ENCODE measurements at places on chromosomes 1 and 21.

DNA sequence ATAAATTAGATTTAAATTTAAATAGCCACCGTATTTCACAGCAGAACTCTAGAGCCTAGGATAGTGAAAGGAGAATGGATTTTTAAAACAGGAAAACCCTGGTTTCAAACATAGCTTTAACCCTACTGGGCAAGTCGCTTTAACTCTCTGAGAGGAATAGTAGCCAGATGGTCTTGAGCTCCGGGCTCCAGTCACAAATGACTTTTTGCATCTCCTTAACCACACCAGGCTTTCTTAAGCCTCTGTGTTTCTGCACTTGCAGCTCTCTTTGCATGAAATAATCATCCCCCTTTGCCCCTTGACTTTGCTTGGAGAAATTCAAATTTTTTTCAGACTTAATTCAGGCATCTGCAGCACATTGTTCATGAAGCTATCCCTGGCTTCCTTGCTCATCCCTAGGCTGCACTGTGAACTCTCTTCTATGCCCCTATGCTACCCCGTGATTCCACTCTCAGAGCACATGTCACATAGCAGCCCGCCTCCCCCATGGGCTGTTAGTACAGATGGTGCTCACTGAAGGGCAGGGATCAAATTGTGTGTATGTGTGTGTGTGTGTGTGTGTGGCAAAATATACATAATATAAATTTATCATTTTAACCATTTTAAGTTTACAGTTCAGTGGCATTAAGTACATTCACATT lies 68.8 kb upstream of the DAB1 start:
- DNase-seq, result no peak

- peak; percentile 22 for DNase-seq
Observed at GRCh38 chr1:42680921-42681683, 1.1 kb upstream of the YBX1 start.

DNA sequence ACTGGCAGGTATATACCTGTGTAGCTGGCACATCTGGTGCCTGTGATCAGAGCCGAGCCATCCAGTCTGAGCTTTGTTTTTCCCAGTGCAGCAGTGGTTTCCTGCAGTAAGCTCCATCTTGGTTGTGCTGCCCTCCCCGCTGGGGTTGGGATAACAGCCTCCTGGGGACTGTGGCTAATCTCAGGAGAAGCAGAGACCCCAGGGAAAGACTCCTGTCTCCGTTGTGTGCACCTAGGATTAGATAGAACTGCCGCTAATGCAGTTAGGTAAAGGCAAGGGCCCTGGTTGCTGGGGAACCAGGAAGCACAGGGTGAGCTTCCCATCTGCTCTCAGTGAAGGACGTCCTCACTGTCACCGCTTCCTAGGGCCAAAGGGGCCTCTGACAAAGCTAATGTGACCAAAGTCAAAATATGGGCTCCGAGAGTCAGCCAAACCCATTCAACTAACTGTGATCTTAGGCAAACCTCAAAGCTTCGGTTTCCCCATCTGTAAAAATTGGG lies 20.0 kb downstream of the ROR1 start:
- no peak for DNase-seq

DNA sequence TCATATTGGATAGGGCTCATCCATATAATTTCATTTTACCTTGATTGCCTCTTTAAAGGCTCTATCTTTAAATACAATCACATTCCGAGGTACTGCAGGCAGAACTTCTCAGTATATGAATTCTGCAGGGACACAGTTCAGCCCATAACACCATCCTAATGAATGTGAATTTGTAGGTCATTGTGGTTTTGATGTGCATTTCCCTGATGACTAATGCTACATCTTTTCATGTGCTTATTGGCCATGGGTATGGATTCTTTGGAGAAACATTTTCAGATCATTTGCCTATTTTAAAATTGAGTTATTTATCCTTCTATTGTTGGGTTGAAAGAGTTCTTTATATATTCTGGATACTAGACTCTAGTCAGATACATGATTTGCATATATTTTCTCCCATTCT lies 9.6 kb upstream of the RPS6KC1 start:
- no peak for DNase-seq

GRCh38 chr1:75797606-75798216 lies 1.0 kb downstream of the MSH4 start:
- DNase-seq, result no peak

- DNase-seq, result no peak
Observed at GRCh38 chr1:68085752-68086151, 35.3 kb upstream of the DIRAS3 start.

GRCh38 chr1:40764981-40765380 lies 18.6 kb upstream of the KCNQ4 start:
- no peak for DNase-seq

- peak; percentile 60 for DNase-seq
Observed at GRCh38 chr1:21217812-21218596, 41.3 kb upstream of the EIF4G3 start.

DNA sequence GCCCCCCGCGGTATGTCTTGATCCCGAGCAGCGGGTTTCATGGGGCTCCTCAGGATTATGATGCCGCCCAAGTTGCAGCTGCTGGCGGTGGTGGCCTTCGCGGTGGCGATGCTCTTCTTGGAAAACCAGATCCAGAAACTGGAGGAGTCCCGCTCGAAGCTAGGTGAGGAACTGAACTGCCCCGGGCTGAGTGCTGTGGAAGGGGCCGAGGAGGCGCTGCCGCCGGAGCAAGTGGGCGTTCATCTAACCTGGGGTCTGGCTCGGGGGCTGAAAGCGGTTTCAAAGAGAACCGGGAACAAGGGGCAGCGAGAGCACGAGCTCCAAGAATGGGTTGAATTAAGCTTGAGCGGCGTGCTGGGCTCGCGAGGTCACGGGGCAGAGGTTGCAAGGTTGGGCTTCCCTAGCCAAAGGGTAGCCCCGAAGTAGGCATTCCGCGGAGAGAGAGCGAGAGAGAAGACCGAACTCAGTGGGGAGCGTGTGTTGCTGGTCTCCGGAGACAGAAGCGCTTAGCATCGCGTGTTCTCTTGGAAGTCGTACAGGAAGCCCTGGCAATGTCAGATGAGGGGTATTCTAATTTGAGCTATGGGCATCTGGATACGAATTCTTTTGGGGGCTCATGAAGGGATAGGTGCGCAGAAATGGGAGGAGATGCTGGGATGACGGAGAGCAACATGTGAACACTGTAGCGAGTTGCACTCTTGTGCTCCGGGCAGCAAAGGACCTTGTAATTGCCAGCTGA lies 732 bp downstream of the HS2ST1 start:
- peak; percentile 58 for DNase-seq

- no peak for DNase-seq
Observed at GRCh38 chr1:160618327-160618726, 28.5 kb downstream of the SLAMF1 start.

DNA sequence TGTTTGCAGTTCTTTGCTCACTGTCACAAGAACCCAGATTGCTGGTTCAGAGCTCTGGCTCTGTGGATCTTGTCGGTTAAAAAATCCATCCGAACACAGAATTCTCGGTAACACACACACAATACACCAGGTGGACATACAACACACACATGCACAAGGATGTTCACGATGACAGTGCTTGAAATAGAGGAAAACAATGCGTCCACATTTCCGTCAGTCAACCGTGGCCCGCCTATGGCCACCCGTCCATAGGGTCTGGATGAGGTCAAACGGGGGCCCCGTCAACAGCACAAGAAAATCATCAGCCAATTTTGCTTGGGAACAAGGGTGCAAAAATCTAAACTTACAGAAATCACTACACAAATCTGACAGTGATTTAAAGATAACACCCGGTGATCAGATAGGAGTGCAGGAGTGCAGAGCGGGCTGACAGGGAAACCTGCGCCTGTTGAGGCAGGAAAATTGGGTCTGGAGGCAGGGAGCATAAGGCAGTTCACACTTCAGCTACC lies 50.4 kb upstream of the SLC19A1 start:
- DNase-seq, result no peak

DNA sequence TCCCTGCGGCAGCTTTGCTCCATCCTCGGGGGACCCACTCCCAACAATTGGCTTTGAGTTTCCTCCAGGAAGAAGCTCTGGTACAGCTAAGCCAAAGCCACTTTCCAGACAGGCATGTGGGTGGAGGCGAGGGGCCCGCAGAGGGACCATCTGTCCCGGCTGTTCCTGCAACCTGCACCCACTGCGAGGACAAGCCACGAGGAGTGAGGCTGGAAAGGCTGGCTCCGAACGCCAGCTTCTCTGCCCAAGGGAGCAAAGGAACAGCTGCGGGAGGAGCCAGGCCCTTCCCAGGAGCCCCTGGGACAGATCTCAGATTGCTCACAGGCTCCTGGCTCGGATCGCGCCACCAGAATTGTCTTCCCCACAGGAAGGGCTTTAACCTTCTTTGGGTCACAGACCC lies 28.3 kb upstream of the PEF1 start:
- DNase-seq, result no peak

DNA sequence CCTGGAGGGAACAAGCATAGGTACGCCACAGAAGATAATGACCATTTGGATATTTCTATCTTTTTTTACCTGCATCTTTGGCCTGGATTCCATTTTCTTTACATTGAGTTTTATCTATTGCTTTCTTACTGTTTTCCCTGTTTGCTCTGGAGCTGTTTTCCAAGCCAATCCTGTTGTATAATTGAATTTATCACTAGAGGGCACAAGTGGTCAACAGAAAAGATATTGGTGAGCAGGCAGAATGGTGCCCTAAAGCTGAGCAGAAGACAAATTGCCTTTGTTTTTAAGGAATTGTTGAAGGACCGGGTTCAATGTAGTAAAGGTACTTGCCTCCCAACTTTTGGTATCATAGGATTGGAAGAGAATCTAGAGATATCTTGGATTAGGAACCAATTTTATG lies 152.8 kb downstream of the PPP1R12B start:
- DNase-seq, result no peak

DNA sequence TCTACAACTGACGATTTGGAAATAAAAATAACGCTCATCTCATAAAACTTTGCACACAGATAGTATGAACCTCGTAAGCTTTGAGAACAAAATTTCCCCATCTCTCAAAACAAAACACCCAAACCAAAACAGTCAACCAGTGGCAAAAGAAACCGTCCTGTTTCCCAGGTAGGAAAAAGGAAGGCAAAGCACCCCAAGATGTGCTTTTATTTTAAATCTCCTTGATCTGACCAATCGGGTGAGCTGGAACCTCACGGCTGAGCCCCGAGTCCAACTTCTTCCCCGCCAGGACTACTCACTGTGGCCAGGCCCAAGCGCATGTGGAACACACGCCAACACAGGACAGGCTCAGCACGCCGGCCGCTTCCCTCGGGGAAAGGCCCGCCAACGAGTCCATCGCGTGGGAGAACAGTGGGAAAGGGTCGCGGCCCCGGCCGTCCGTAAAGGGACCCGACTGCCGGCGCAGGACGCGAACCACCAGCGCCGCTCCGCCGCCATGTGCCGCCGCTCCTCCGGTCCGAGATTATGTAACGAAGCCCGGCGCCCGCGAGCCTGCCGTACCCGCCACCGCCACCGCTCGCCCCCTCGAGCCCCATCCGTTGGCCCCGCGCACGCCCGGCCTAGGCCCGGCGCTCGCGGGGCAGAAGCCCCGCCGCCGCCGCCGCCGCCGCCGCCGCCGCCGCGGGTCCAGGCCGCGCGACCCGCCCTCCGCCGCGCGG lies 759 bp downstream of the AHCTF1 start:
- peak; percentile 65 for DNase-seq

DNA sequence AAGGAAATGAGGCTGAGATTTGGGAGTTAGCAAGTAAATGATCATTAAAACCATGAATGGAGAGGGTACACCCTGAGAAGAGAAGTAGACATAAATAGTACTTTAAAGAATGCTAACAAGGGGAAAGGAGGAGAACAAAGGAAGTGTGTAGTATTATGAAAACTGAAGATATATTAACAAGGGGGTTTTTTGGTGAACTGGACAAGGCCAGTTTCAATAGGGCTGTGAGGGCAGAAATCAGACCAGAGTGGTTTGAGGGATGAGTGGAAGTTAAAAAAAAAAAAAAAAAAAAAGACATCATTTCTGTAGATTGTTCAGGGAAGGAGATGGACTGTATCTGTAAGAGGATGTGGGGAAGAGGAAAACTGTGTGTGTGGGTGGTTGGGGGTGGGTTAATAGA lies 137.1 kb downstream of the PLA2G4A start:
- no peak for DNase-seq

DNA sequence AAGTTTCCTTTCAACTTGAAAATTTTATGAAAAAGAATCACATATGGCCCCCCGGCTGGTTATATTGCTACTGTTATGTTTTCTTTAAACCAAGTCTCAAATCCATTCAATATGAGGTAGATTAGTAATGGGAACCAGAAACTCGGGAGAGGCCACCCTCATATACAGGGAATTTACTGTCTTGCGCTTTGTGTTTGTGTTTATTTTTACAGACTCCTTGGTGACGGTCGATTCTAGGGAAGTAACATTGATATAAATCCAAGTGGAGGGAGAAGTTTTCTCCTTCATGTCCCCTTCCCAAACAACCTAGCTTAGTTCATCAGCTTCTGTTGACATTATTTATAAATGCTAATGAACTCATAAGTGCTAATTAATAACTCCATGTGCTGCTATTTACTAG lies 163.5 kb upstream of the LMO4 start:
- no peak for DNase-seq

GRCh38 chr1:180311011-180311730 lies 81.1 kb downstream of the LHX4 start:
- no peak for DNase-seq

DNA sequence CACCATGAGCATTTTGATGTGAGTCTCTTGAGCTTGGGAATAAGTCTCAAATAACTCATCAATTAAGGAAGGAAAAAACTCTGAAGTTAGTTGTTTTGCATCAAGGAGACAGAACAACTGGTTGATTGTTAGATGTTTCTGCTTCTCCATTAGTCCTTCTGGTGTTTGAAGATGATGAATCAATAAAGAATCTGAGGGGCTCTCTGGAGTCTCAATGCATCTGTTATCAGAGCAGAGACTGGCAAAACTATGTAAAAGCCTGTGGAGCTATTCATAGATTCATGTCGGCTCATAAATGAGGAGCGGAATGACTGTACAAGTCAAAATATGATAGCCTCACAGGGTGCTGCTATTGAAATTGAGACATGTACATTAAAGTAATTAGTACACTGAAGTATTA lies 73.3 kb upstream of the ZC3H11B start:
- no peak for DNase-seq

- no peak for DNase-seq
Observed at GRCh38 chr1:235806123-235806522, 60.6 kb downstream of the LYST start.

GRCh38 chr21:26912466-26912865 lies 54.4 kb downstream of the ADAMTS5 start:
- no peak for DNase-seq

DNA sequence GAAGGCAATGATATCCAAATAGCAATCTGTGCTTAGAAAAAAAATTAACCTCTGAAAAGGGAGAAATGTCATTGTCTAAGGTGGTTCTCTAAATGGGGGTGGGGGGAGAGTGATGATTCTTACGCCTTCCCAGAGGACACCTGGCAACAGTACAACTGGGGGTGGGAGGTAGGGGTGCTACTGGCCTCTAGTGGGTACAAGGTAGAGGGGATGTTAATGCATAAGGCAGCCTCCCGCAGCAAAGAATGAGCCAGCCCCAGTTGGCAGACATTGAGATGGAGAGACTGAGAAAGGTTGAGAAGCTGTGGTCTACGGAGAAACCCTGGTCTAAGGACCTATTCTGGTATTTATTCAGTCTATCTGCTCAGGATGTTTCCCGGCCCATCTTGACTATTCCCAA lies 472.2 kb upstream of the RUNX1 start:
- DNase-seq, result no peak

Measured in HL-60 (cell line).